ENCODE measurements at places on chromosomes 13 and 19.

DNA sequence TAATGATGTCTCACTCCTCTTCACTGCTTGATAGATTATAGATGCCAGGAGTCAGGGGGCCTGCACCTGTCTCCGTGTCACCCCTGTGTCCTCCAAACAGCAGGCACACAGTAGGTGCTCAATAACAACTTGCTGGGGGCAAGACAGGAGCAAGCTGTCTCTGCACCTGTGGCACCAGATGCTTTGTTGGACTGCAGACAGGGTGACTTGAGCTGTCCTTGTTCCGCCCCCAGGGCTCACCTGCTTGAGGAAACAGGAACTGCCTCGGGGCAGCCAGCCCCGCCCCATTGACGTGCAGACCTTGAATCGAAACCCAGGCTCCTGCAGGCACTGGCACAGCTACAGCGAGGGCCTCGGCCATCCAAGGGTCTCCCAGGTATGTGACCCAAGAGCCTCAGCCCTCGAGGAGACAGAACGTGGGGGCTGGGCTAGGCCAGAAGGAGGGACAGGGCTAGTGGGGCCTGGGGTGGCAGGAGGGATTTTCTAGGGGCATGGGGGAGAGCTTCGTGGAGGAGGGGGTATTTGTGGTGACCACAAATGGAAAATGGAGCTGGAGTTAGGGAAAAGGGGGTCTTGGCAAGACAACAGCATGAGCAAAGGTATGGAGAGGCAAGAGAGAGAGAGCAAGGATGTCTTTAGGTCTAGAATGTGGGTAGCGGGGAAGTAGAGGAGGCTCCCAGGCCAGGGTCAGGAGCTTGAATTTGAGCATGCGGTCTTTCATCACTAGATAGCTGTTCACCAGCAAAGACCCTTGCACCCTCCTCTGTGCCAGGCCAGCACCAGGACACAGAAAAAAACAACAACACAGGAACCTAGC is at the start of gene HSH2D:
HSH2D (plus strand) TSS at position 287 of the 817 bp plus-strand sequence. CDS start 5,066 bp downstream, outside the sequence.
- peak; percentile 47 for DNase-seq

DNA sequence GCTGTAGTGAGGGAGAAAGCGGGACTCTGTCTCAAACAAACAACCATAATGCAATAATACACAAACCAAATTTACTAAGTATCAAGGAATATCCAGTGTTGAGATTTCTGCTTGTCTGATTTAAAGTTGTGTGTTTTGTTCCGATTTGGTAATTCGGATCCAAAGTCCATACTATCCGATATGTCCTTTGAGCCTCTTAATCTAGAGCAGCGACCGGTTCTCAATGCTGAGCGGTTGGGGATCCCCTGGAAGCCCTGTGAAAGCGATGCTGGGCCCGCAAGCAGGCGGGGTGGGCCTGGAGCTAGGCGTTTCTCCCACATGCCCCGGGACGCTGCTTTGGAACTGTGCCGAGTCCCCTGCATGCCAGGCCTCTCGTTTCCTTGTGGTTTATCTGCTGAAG is 20.2 kb downstream of the C19orf44 start:
- DNase-seq = no peak

DNA sequence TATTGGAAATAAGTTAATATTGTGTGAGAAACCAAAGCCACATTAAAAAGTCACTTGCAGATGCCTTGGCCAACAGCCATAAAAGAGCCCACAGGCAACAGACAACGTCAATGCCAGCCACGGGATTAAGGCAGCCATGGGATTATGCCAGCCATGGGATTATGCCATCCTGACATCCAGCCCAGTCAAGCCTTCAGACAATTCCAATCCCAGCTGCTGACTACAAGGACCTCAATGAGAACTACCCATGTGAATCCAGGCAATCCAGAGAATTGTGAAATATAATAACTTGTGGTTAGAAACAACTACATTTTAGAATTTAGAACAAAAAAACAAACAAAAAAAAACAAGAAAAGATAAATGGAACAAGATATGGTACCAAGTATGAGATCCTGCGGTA is 356.6 kb downstream of the EFNB2 start:
- DNase-seq = no peak

GRCh38 chr19:38250821-38251563 is 5.2 kb downstream of the PPP1R14A start:
- no peak for DNase-seq

DNA sequence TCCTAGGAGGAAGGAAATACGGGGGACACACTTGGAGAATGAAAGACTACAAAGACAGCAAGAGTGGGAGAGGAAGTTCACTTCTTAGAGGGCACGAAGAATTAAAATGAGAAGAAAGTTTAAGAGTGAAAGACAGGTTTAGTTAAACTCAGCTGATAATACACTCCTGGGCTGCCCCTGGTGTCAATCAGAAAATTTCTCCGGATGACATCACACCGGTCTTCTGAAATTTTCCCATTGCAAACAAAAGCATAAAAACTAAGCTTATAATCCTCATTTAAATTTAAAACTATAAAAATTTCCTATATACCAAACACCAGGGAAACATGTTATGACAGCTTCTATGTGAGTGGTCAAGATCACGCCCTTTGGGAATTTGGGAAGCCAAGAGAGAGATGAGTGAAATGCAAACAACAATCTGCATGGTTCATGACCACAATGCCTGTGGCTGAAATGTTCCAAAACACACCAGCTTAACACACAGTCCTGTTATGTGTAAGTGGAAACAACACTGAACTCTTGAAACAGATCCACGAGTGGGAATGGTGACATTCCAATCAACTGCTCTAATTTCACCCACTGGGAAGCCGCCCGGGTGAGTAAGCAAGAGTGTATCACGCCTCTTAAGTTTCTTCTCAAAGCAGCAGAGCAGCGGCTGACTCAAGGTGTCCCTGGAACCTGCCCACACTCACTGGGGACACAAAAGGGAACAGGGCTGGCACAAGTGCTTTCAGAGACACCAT is 49.0 kb downstream of the BRD4 start:
- DNase-seq = no peak

- no peak for DNase-seq
Observed at GRCh38 chr13:76750126-76750525, 136.1 kb downstream of the KCTD12 start.

GRCh38 chr13:72458701-72459100 is 268.7 kb downstream of the MZT1 start:
- no peak for DNase-seq

GRCh38 chr13:113623491-113624234 is 34.3 kb downstream of the ATP4B start:
- no peak for DNase-seq

DNA sequence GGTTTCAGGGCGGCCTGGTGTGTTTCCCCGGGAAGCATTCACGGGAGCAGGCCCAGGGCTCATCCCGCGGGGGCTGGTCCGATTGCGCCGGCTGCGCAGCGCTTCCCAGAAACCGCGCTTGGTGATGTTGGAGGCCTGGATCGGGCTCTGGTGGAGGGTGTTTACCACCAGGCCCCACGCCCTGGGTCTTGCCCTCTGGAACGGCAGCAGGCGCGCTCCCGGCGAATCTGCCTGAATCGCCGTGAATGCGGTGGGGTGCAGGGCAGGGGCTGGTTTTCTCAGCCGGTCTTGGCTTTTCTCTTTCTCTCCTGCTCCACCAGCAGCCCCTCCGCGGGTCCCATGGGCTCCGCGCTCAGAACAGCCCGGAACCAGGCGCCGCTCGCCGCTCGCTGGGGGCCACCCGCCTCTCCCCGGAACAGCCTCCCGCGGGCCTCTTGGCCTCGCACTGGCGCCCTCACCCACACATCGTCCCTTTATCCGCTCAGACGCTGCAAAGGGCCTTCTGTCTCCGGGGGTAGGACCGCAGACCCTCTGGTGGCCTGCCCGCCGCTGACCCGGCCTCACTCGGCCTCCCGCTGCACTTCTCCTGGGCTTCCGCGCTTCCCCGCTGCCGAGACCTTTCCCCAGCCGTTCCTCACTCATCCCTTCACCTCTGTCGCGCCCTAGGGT is 69.4 kb upstream of the GJB6 start:
- DNase-seq = no peak

GRCh38 chr13:29511106-29511796 is 84.2 kb downstream of the SLC7A1 start:
- no peak for DNase-seq

- DNase-seq = peak; percentile 37
Observed at GRCh38 chr19:40803857-40804782, 5.1 kb downstream of the EGLN2 start.

DNA sequence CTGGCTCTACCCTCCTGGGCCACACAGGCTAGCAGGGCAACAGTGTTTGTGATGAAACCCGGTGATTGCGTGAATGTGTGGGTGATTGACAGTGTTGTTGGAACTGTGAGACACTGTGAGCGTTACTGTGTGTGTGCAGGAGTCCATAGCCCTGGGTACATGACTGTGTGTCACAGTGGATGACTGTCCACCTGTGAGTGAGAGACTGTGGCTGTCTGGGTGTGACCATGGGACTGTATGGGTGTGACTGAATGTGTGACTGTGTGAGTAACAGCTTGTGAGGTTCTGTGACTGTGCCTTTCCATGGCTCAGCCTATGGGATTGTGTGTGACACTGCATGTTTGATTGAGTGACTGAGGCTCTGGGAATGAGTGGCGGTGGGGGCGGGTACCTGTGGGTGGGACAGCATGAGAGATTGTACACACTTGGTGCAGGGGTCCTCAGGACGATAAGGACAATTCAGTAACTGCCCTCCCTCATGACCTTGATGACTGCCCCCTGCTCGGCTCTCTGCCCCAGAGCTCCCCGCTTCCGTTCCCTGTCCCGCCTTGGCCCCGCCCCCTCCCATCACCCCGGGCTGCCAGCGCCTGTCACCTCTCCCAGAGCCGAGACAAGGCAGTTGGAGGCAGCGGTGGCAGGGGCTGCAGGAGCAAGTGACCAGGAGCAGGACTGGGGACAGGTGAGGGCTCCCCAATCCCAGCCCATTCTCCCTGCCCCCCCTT is at the start of gene GIPR:
GIPR (plus strand) TSS at position 602 of the 722 bp plus-strand sequence. CDS start 1,300 bp downstream, outside the sequence.
- DNase-seq = no peak

DNA sequence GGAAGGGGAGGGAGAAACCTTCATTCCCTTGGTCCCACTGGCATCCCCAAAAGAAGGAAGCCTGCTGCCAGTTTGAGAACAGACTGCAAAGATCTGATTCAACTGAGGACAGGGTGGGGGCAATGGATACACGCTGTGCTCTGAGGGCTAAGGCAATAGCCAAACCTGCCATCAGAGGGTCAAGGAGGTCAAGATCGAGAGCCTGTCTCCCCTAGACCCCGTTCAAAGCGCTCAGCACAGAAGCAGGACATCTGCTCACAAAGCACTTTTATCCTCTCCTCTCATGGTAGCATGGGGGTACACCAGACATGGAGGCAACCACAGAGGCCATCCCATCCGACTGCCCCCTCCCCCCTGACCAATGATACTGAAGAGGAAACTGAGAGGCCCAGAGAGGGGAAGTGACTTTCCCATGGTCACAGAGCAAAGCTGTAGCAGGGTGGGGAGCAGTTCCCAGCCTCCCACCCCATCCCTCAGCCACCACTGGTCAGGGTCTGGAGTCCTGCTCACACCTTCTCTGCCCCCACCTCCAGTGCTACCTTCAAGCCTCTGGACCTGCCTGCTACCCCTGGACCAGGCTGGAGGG is 11.1 kb downstream of the POU2F2 start:
- no peak for DNase-seq

DNA sequence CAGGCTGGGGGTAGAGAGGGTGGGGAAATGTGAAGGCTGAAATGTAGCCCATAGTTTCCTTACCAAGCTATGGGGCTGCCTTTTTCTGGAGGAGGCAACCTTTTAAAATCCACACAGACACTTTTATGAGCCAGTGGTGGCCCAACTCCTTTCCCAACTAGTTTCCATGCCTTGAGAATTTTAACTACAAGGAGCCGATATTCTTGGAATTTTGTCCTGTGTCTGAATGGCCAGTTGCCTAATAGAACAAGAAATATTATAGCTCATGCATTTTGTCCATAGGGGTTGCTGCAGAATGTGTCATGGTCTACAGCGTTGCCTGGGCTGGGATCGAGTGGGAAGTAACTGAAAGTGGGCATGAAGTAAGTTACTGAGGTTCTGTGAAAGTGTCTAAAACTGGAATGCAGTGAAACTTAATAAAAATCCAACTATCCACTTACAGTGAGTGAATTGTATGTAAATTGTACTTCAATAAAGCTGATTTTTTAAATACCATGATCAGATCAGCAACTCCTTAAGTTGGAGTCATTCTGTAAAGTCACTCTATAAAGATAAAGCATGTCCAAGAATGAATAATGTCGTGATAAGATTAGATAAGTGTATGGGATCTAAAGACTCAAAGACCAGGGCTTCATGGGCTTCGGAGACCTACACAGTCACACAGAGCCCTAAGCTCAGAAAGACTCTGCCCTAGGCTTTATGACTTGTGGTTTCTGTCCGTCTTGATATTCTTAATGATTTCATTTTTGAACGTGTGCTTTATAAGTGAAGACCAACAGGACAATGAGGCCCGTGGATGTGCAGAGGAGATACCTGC is 122.6 kb upstream of the FNDC3A start:
- no peak for DNase-seq

DNA sequence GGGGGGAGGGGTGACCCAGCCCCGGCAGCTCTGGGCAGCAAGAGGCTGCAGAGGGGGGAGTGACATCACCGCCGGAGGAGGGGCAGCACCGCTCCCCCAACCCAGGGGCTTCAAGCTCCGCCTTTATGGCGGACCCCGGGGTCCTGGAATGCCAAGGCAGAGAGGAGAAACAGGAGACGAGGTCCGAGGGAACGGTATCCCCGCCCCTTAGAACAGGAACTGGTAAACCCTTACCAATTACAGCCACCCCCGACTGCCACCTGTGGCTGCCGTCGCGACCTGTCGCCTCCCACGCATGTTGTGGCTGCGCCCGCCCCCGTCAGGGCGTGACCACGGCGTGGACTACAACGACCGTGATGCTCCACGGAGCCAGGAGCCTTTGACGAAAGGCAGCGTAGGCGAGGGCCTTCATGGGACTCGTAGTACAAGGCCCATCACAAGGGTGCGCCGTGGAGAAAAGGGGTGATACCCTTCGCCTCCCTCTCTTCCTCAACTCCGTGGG is 4.1 kb upstream of the KCNC3 start:
- DNase-seq = peak; percentile 77

GRCh38 chr13:110520431-110521295 is 40.9 kb downstream of the RAB20 start:
- DNase-seq = no peak

- DNase-seq = no peak
Observed at GRCh38 chr13:26061256-26061655, 9.4 kb upstream of the SHISA2 start.

- DNase-seq = no peak
Observed at GRCh38 chr19:42093505-42093904, 17.5 kb downstream of the ZNF574 start.

- DNase-seq = no peak
Observed at GRCh38 chr19:15456871-15457700, 7.3 kb downstream of the RASAL3 start.

GRCh38 chr13:44879452-44880058 is 109.7 kb downstream of the NUFIP1 start:
- DNase-seq = no peak

DNA sequence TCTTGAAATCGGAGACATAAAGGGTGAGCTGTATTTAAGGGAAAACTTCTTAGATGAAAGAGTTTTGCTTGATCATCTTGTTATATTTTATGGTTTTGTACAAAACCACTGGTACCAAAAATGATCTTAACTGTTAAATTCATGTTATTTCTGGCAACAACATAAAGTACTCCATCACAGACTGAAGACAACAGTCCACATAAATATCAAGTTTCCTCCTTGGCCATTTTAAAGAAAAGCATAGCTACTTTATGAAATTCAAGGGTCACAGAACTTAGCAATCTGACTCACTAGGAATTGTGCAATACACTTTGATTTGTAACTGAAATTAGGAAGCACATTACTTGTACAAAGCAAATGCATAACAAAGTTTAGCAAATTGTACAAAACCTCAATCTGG is 66.3 kb downstream of the TBC1D4 start:
- no peak for DNase-seq
